ENCODE measurements at places on chromosomes 1 and 21.

DNA sequence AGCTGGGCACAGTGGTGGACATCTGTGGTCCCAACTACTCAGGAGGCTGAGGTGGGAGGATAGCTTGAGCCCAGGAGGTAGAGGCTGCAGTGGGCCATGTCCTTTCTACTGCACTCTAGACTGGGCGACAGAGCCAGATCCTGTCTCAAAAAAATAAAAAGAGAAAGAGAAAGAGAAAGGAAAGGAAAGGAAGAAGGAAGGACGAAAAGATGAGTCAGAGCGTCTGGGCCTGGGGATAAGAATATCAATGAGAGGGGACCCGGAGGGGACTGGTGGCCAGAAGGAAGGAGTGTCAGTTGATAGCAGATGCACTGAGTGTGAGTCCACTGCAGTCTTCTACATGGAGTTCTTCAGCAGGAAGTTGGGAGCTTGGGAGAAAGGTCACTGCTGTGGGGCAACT is 75.6 kb downstream of the SYT6 start:
- no peak for DNase-seq

DNA sequence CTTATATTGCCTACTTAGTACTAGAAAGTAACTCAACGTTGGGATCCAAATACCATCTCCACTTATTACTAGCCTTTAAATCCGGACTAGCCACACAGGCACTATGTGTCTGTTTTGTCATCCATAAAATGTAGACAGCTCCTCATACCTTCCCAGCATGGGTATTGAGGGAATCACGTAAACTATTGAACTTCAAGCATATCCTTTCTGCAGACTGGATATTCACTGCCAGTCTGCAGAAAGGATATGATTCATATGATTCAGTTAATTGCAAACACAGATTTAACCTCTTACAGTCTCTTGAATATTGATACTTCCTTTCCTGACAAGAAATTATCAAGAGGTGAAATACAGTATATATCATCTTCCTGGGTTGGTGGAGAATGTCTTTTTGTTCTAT is 186.0 kb downstream of the LEPR start:
- no peak for DNase-seq

GRCh38 chr1:34113887-34114286 is 51.1 kb downstream of the CSMD2 start:
- no peak for DNase-seq

GRCh38 chr1:228956864-228957263 is 221.6 kb downstream of the RHOU start:
- DNase-seq: no peak

- DNase-seq: no peak
These were observed 15.8 kb downstream of the DEPDC1 start for GRCh38 chr1:68481041-68481440.

DNA sequence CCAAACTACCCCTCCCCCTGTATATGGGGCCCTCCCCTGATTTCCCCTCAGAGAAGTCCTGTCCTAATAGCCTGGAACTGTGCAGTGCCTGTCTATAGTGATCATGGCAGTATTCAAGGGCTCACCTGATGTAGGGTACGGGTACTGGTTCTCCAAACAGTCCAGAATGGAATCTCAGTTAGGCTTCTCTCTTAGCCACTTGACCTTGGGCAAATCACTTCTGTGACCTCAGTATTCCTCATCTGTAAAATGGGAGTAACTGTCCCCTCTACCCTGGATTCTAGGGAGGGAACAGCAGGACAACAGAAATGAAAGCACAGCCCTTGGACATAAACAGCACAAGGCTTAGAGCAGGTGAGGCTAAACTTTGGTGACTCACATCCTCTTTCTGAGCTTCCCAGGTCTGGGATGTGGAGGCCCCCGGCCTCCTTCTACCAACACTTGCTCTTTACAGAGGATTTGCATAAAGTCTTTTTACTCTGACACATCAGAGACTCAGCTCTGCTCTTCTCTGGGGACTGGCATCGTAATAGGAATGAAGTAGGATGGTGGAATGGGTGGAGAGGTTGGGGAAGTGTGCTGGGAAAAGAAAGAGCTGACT is 20.0 kb upstream of the PDZK1IP1 start:
- no peak for DNase-seq

GRCh38 chr1:21262293-21263051 is 27.8 kb downstream of the ECE1 start:
- no peak for DNase-seq

DNA sequence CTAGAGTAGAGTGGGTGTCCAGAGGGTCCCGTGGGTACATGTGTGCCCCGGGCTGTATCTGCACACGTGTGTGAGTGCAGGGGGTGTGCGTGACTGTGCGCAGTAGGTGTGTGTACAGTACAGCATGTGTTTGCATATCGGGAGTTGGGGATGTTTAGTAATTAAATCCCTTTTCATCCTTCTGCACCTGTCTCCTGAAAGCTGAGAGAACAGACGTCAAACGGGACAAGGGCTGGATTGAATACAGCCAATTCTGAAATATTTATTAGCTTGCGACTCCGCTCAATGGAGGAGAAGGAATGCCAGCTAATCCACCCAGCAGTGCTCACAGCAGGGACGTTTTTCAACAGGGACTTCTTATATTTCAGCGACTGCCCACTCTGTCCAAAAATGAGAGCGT is 44.7 kb upstream of the CASZ1 start:
- no peak for DNase-seq

DNA sequence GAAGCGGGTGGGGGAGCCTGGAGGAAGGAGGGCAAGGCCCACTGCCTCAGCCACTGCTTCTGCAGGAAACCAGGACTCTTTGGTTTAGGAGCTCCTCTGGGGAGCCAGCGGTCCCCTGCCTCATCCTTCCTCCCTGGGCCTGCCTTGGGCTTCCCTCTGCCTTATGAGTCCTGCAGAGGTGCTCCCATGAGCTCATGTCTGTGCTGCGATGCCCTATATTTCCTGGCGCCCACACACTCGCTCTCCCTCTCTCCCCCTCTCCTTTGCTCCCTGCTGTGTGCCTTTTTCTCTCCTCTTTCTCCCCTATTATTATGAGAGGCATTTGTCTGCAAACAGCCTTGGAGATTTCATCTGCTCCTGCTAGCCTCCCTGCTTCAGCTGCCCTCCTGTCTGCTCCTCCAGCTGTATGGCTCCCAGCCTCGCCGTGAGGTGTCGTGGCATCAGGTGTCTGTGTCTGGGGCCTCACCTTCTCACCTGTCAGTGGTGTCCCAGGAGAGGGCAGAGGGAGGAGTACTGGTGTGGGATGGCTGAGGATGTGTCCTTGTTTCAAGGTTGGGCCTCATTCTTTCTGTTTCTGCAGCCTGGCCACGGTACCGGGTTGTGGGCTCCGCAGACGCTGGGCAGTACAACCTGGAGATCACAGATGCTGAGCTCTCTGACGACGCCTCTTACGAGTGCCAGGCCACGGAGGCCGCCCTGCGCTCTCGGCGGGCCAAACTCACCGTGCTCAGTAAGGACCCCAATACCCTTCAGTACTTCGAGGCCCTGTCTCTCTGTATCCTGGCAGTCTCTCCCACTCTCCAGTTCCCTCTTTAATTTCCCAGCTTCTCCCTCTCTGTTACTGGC is 84.2 kb downstream of the KIRREL1 start:
- DNase-seq: no peak

DNA sequence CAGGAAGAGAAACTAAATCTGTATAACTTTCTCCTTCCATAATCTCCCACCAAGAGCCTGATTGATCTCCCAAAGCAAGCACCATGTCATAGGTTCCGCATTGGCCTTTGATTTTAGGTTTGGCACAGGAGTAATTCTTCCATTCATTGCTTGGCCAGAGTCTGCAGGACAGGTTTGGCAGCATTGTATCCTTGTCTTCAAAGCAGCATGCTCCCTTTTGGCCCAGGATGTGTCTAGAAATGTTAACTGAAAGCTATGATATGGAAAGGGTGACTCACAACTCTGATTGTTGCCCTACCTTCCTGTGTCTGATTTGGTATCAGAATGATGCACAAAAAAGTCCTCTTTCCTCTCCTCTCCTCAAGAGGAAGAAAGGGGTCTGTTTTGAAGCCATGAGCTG is 824.3 kb upstream of the PRMT6 start:
- no peak for DNase-seq

GRCh38 chr1:213423605-213424004 is 372.6 kb downstream of the RPS6KC1 start:
- no peak for DNase-seq

GRCh38 chr1:245148861-245149260 is 5.9 kb upstream of the KIF26B start:
- DNase-seq: no peak

DNA sequence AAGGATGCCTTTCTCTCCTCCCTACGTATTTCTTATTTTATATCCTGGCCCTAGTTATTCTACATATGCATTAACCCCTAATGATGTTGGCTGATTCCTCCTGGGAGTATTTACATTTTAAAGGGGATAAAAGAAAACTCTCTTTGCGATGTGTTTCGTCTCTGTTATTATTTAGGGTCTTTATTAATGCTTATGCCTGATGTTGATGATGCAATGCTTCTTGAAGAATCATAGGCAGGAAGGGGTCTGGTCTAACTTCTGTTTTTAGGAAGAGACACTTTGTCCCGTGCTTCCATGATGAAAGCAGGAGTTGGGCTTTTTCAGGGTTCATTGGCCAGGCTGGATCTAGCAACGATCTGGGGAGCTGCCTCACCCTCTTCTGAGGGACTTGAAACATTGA is 761 bp upstream of the NPHS2 start:
- DNase-seq: no peak

GRCh38 chr1:88802950-88803349 is 88.4 kb downstream of the GTF2B start:
- no peak for DNase-seq

DNA sequence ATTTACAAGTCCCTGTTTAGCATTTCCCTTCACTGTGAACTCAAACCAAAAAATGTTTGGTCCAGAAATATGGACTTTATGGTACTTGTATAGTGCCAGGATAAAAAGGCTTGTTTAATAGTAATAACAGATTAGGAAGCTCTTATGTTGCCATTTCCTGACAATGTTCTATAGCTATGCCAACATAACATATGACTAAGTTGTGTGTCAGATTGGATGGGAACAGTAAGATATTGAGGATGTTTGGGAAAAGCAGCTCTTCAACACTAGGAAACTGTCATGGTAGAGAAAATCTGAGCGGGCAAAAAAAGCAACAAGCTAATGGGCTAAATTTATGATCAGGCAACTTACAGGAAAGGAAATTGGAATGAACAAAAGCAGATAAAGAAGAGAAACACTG is 287.1 kb upstream of the ADGRL4 start:
- DNase-seq: no peak

DNA sequence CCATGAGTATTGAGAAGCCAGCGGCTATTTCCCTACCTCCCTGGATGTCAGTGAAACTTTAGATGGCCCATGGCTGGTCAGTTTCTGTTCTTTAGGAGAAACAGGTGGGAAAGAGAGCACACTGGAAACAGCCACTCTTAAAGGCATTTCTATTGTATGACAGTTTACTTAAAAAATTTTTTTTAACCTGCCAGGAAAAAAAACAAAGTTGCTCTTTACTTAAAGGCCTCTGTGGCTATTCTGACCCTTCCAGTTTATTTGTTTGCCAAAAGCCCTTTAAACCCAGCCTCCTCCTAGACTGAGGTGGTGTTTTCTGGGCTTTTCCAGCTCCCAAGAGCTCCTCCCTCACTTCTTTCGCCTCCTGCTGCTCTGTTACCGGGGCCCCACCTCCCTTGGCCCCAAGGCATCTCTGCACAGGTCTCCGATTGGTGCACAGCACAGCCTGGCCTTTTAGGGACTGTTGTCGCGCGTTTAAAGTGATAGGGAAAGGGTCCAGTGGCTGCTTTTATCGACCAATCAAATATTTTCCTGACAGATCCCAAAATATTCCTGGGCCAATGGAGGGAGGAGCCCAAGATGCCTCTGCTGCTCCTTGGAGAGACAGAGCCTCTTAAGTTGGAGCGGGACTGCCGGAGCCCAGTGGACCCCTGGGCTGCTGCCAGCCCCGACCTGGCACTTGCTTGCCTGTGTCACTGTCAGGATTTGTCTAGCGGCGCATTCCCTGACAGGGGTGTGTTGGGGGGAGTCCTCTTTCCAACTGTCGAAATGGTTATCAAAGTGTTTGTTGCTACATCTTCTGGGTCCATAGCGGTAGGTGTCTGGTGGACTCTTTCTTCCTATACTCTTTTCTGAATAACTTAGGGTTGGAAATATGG is at the start of gene SH3BGR:
TSS of gene SH3BGR (plus strand) at position 639 of the 875 bp plus-strand sequence. CDS start at position 766, 127 bp downstream.
- DNase-seq: no peak

DNA sequence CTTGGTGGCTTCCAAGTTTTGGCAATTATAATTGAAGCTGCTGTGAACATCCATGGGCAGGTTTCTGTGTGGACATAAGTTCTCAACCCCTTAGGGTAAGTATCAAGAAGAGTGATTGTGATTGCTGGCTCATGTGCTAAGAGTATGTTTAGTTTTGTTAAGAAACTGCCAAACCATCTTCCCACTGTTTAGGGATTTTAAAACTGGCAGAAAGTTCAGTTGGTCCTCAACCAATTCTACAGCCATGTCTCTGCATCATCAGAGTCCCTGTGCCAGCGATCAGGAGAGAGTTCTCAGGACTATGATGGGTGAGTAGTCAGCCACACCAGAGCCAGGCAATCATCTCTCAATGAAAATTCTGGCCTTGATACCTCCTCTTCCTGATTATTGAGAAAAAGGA is 193.8 kb downstream of the ZC3H11B start:
- no peak for DNase-seq

DNA sequence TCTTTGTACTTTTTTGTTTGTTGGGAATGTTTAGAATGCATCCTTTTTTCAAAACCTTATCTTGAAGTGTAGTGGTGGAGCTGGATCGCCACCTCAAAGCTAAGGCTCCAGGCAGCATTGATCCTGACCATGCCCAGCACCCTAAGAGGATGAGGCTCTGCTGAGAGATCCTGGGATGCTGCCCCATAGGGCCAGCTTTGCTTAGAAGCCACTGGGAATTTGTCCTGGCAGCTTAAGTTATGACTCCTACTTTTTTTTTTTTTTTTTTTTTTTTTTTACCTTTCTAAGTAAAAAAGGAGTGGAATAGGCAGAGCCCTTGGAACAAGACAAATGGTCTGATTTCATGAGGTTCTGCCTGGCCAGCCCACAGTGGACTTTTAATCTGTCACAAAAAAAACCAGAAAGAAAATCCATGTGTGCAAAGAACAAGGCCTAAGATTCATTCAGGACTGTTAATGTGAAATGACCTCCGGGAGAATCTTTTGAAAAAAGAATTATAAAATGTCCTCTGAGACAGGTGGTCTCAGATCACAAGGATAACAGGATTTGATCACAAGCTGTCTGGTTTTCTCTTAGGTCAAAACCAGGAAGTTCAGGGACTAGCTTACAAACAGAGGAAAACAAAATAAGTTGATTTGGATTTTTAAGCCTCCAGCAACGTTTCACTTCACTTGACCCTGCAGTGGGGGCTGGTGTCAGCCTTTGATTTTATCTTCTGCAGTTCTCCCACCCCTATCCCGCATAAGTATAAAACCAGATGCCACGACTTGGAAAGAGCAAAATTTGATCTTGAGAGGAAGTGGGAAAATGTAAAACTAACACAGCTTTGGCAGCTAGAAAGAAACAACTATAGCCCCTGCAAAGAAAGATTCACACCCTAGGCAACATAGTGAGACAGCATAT is 25.9 kb upstream of the RAP1A start:
- no peak for DNase-seq

GRCh38 chr1:156401681-156402081 is 32.7 kb downstream of the RHBG start:
- no peak for DNase-seq

- no peak for DNase-seq
These were observed 2.5 kb downstream of the WNT3A start for GRCh38 chr1:228009116-228009827.
